ENCODE measurements at places on chromosomes 1 and 21.
A peak's percentile ranks its signal among the peaks of the same experiment; 100 is the strongest.

DNA sequence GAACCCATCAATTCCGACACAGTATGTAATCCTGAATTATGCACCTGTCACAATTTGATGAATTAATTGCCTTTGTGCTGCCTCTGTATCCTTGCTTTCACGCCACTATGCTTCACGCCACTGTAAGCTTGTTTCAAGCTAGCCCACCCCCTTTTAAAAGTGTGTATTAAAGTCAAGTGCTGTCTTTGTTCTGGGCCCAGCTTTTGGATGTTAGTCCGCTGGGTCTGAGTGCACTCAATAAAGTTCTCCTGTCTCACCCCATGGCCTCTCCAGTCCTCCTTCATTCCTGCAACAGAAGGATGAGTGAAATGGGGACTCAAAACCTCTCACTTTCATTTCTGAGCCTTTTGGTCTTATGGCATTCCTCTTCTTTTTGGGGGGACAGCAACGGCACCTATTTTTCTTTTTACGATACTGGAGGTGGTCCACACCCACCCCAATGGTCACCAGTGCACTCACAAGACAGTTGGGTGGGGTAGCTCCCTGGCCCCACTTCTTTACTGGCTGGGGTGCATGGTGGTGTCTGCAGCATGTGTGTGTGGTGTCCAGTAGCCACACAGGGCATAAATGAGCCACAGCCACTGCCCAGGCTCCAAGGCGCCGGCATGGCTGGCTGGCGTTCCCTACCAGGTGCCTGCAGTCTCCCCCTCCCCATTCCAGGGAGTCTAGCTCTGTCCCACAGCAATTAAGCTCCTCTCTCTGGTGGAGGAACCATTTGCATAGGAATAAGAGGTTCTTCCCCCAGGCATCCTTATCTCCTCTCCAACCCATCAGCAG lies 1.8 kb downstream of the THEM4 start:
- DNase-seq = no peak

GRCh38 chr1:170354246-170354645 lies 177.7 kb upstream of the GORAB start:
- DNase-seq = no peak

DNA sequence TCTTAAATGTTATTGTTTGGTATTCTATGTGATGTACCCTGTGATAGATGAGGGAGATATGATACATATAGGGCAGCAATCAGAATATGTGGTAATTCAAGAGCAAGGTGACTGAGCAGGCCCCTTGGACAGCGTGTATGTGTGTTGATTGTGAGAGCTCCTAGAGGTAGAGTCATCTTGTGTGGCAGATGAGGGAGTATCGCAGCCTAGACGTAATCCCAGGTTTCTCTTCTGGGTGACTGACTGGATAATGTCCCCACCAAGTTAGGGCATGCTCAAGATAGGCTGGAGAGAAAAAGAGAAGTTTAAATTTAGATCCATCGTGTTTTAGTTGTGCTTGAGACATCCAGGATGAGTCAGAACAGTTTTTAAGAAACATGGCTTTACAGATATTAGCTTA lies 185.3 kb downstream of the ZP4 start:
- DNase-seq = no peak

- peak; percentile 58 for DNase-seq
These were observed 221.0 kb upstream of the CSF3R start for GRCh38 chr1:36703526-36704208.
